ENCODE measurements at places on chromosomes 2 and 18.
A peak's percentile ranks its signal among the peaks of the same experiment; 100 is the strongest.

DNA sequence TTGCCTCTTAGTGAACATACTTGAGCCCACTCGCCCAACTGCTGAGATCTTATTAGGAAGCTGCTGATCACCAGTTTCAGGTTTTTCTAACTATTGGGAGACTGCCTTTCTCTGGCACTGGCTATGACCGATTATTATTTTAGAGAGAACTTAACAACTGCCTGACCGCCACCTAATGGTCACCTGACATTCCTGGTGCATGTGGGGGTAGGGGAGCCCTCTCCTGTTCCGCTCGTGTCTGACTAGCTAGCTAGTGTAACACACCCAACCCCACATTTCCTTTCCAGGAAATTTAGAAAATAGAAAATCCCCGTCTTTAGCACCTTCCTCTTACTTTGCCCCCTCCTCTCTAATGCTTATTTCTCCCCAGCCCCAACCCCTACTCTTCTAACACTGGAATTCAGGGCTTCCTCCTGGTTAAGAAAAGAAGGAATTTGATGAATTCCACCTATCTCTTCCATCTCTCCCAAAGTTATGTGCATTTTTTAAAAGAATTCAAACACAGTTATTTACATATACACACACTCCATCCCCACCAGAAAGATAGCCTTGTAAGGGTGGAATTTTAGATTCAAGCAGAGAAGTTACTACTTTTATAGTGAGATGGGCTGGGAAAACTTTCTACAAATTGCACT is 19.4 kb upstream of the DNER start:
- DNase-seq = no peak

DNA sequence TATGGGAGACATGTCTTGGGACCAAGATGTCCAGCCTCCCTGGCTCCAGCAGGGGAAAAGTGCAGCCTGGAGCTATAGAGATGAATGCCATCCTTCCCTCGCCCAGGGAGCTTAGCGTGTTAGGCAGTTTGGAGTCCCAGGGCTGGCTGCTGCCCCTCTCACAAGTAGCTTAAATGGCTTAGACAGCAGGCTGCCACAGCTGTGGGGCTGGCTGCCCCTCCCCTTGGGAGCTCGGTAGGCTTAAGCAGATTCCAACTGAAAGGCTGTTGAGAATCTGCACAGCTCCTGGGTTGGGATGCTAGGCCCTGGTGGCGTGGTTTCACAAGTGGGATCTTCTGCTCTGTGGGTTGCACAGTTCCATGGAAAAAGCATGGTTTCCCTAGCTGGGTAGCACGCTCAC is 940.5 kb upstream of the DDX18 start:
- no peak for DNase-seq

DNA sequence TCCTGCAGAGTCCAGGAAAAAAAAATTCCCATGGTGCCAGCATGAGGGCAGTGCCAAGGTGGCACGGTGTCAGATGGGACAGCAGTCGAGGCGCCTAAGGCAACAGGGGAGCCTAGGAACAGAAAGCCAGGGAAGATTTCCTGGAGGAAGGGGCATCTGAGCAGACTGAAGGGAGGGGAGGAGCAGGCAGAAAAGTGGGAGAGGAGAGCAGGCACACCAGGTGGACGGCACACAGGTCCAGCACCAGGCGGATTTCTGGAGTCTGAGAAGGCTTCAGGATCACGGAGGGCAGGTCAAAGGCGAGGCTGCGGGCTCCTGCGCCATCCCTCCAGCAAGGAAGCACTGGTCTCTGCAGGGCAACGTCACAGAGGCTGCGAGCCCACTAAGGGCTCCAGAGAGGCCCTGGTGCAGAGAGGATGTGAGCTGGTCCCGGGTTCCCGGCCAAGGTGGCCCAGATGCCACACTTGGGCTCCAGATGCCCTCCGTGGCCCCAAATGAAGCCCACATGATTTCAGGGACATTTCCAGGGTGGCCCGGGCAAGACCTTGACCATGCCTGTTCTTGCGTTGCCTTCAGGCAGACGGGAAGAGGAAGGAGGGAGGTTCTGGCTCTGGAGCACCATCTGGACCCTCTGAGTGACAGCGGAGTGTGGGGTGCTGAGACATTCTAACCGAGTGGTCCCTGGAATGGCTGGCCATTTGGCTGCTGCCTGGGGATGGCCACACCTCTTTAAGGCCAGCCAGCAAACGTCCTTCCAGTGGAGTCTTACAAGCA is 4.1 kb downstream of the HS6ST1 start:
- no peak for DNase-seq

GRCh38 chr2:183186296-183186695 is 62.1 kb downstream of the NUP35 start:
- DNase-seq = no peak

- DNase-seq = no peak
These were observed 58.7 kb downstream of the AFTPH start for GRCh38 chr2:64582774-64583340.

DNA sequence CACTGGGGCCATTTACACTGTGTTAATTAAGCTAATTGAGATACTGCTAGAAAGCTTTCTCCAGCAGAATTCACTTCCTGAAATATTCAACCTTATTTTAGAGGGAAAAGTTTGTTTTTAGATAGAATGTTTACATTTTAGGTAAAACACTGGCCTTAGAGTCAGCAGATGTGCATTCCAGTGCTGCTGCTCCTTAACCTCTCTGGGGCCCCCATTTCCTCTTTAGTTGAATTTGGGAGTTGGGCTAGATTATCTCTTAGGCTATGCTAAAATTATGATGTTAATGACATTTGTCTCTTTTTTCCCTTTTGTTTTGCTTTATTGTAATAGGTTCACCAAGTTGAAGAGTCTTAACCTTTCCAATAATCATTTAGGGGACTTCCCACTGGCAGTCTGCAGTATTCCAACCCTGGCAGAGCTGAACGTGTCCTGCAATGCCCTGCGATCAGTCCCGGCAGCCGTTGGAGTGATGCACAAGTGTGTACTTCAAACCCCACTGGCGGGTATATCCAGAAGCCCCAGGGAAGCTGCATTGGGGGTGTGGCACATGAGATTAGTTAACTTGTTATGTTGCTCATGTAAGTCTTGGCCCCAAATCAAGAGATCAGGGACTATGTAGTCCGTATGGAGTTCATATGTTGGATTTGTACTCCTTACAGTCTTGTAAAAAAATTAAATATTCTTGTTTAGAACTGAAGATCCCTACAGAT is 179.5 kb downstream of the PHLPP1 start:
- no peak for DNase-seq

- no peak for DNase-seq
These were observed 3.7 kb upstream of the ESPNL start for GRCh38 chr2:238096311-238097011.

- no peak for DNase-seq
These were observed 2.4 kb downstream of the KLF11 start for GRCh38 chr2:10045561-10046355.

- no peak for DNase-seq
These were observed 510.6 kb downstream of the SOX11 start for GRCh38 chr2:6202756-6203155.

- no peak for DNase-seq
These were observed 178.8 kb upstream of the CHST9 start for GRCh38 chr18:27363872-27364271.

- DNase-seq = peak; percentile 13
These were observed at the start of gene CCDC141 for GRCh38 chr2:179049546-179050311. TSS of gene CCDC141 (minus strand) at chr2:179050137. CDS start at chr2:179049941, 196 bp downstream.

DNA sequence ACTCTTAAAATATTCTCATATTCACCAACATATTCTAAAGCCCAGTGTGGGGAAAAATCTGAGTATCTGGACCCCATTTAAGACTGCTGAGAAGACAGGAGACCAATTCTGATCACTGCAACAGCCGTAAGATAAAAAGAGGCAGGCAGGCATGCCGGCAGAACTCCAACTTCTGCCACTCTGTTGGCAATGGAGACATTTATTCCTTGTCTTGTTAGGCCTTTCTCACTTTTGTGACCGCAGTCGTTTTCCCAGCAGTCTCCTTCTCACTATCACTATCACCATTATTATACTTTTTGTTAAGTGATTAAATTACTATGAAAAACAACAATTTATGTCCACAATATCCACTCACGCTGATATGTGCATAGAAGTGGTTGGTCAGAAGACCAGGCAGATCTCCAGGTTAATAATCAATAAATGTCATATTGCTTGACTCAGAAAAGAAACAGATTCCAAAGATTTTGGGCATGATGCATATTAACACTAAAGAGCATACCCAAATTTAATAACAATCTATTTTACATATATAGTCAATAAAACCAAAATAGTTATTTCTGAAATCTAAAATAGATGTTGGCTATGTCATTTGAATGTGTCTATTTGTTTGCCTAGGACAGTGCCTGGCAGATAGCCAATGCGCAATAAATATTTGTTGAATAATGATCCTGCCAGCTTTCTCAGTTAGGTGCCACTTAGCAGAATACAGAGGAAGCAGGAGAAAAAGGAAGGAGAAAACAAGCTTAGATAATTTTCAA is 38.2 kb downstream of the SESTD1 start:
- no peak for DNase-seq

- DNase-seq = no peak
These were observed 174.7 kb downstream of the LPIN1 start for GRCh38 chr2:11920993-11921583.

DNA sequence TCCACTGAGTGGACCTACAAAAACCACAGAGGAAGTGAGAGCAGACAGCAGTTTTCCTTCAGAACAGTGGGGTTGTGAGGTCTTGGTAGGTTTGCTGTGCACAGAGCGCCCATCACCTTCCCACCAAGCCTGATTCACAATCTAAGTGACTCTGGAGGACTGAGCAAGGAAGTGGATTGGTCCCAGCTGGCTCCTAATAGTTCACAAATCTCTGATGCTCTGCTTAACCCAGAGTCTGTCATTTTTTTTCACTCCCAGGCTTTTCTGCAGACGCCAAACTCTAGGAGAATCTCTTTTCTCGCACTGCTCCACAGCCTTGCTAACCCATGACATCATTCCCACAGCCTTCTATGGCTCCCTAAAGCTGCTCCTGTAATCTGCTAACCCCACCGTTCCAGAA is 280.4 kb downstream of the C1D start:
- DNase-seq = no peak

- no peak for DNase-seq
These were observed 38.3 kb downstream of the TMEM17 start for GRCh38 chr2:62467475-62468321.

DNA sequence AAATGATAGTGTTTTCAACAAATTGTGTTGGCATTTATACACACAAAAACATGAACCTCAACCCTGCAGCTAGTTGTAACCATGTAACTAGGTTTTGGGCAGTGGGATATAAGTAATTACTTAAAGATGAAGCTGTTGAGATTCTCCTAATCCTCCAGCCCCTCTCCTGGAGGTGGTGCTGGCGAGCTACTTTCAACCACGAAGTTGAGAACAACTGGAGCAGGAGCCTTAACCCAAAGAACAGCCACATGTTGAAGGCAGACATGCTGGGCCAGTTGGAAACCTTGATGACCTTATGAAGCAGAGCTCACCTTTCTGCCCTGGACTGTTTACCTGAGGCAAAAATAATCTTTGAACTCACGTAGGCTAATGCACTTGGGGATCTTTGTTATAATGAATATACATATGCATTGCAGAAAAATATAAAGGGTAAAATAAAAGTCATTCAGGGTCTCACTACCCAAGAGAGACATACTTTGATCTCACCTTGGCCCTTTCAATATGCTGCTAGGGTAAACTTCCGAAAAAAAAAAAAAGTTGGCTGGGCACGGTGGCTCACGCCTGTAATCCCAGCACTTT is 89.6 kb upstream of the NPAS2 start:
- no peak for DNase-seq

GRCh38 chr2:100211521-100211920 is 69.1 kb upstream of the AFF3 start:
- DNase-seq = no peak

GRCh38 chr18:75066936-75067335 is 142.0 kb downstream of the PTGR3 start:
- DNase-seq = no peak

DNA sequence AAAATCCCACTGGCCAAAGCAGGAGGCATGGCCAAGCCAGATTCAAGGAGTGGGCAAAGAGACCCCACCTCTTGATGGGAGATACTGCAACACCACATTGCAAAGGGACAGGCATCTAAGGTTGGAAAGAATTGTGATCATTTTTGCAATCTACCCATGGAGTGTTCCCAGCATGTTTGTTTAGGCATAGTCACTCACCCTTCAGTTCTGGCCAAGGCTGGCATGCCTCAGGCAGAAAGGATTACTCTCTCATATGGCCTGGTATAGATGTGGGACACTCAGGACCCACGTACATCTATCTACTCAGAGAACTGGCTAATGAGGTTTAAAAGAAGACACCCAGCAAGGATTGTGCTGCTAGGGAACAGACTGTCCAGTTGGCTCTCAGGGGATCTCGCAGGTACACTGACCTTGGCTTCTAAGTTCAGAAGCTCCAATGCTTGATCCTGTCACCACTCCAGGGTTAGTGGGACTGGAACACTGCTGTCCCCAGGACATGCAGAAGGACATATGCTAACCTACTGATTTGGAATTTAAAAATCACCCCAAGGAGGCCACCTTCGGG is 183.7 kb downstream of the KLHL29 start:
- DNase-seq = no peak

DNA sequence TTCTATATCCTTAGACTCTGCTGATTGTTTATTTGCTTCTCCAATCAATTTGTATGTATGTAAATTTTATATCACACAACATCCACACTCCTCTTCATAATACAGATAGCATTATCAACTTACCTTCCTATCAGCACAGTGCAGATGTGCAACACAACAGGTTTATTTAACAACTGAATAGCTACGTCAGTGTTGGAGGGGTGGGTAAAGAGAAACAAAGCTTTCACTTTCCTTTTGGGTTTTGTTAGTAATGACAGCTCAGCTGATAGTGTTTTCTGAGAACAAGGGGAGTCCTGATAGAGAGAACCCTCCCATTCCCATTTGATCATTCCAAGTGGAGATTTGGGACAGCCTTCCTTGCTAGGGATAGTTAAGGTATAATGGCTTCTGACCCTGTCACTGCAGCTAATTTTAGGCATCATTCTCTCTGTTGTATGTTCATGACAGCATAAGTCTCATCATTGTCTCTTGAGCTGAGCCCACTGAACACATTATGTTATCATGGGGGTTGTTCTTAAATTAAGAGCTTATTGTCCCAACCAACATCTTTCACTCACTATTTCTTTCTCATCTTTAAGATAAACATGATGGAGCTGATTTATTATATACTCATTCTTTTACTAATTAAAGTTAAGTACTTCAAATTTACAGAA is 227.7 kb downstream of the GPD2 start:
- DNase-seq = no peak

GRCh38 chr2:45748239-45748638 is 96.8 kb downstream of the PRKCE start:
- DNase-seq = no peak

- no peak for DNase-seq
These were observed 80.6 kb upstream of the ZFP36L2 start for GRCh38 chr2:43307046-43307445.

DNA sequence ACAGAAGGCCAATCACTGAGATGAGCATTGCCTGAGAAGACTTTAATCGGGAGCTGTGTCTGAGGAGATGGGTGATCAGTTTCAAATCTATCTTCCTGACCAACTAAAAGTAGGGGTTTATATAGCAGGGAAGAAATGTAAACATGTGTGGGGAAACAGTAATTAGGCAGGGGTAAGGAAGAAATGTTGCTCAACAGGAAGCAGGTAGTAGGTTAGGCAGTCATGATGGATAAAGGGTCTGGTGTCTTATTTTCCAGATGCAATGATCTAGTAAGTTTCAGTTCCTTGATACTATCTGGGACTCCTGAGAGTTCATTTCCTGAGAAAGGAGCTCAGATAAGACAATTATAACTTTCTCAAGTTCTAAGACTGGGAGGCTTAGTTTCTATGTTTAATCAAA is 33.8 kb upstream of the DNAJC10 start:
- DNase-seq = no peak

GRCh38 chr2:183592271-183592670 is 468.0 kb downstream of the NUP35 start:
- DNase-seq = no peak
